ENCODE measurements at places on chromosomes 4 and X. TPM values are rescaled to one million over a fixed set of nuclear protein-coding genes. Genes with fewer than 3 reads are reported as not detected.

The TCEAL6 gene
- 5.7 TPM for total RNA-seq

The USP38 gene
- total RNA-seq: 17.9 TPM

The IQCM gene
- total RNA-seq: not detected

The SOX3 gene
- total RNA-seq: 6.4 TPM

The DDX3X gene
- 239 TPM for total RNA-seq

The TMPRSS11D gene
- not detected for total RNA-seq

The SCRG1 gene
- total RNA-seq: 3.0 TPM

The LSM6 gene
- 21.1 TPM for total RNA-seq

The KCND1 gene
- total RNA-seq: 0.49 TPM

The GAGE1 gene
- total RNA-seq: not detected

The BEX1 gene
- 99.8 TPM for total RNA-seq

The NPNT gene
- total RNA-seq: 47.9 TPM

The SMR3B gene
- not detected for total RNA-seq
